ENCODE measurements at places on chromosomes 3 and 15. TPM values are rescaled to one million over a fixed set of nuclear protein-coding genes. Genes with fewer than 3 reads are reported as not detected.

DNA sequence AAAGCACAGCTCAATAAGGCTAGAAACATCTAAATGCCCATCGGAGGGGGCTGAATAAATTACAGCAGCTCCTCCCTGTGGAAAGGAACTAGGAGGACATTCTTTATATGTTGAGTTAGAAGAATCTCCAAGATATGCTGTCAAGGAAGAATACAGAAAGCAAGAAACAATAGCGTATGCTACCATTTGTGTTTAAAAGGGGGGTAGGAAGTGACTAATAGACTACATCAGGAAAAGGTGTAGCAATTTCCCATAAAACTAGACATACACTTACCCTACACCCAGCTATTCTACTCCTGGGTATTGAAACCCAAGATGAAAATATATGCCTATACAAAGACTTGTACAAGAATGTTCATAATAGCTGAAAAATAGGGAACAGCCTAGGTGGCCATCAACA, 21.6 kb downstream of the SEC61A1 start:
- no peak for DNase-seq

- peak; percentile 69 for DNase-seq
Measured at GRCh38 chr3:195182470-195182795, 88.5 kb downstream of the XXYLT1 start.

Gene ENTPD3
- 1.8 TPM for polyA plus RNA-seq

Gene RHOV
- 1.8 TPM for polyA plus RNA-seq

- no peak for DNase-seq
Measured at GRCh38 chr3:111913163-111913763, 54.2 kb downstream of the PHLDB2 start.

Gene GPR149
- polyA plus RNA-seq = not detected

DNA sequence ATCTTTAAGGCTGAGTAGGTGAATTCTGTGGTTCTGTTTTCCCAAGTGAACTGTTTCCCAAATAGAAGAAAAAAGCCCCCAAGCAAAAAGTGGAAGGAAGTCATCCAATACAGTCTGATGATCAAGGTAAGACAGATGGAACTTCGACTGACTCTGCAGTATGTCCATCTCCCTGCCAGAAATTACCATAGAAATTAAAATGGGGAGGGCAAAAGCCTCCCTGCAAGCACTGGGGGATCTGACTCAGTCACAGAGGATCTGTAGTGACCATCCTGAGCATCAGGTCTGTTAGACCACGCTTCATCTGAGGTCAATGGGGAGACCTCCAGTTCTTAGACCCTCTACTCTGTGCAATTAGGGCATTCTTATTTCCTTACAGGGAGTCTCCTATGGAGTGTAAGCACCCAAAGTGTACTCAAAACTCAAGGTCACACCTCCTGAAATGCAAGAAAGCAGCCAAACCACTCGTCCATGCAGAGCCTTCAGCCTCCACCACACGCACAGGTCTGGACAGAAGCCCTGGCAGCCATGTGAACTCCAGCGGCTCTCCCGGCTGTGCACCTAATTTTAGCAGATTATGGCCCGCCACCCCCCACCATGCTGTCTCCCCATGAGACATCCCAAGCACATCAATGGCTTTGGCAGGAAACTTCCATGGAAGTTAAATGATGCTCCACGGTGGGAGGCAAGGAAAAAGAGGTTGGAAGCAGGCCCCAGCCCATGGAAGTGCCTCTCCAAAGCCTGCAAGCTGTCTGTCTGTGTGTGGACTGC, 348.7 kb downstream of the NTRK3 start:
- DNase-seq = no peak

DNA sequence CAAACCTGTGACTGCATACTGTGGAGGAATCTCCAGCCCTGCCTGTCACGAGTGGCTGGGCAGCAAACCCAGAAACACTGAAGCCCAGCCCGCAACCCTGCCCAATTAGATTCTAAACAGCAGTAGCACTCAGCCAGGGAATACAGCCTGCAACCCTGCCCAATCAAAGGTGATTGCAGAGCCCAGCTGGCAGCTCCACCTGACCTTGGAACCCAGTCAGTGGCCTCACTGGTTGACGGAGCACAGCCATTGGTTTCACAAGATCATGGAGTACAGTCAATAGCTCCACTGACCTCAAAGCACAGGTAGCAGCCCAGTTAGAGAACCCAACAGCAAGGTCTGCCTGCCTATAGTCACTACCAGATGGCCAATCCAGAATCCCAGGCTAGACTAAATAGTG, 35.2 kb upstream of the MYLK start:
- no peak for DNase-seq

GRCh38 chr3:107662124-107662507, 139.4 kb downstream of the BBX start:
- no peak for DNase-seq

DNA sequence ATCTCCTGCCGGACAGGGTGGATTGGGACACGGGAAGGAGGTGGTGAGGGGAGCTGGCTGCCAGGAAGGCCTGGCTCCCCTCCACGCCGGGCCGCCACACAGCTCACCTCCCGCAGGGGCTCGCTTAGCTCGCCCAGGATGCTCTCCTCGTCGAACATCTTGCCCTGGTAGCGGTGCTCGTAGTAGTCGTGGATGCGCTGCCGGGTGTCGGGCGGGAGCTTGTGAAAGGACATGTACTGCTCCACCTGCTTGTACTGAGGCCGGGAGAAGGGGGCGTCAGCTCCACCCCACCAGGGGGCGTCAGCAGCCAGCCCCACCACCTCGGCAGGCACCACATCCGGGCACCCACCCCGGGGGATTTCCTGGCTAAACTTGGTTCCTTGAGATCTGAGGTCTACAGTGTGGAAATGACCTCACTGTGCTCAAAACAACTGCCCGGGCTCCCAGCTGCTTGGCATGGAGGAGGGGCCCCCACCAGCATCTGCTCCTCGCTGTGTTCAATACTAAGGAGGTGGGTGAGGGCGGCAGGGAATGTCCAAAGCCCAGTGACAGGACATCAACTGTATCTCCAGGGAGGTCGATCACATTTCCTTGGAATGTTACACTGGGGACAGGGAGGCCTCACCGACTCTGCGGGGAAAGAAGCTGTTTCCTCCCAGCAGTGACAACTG, 43.4 kb downstream of the HCN4 start:
- no peak for DNase-seq

DNA sequence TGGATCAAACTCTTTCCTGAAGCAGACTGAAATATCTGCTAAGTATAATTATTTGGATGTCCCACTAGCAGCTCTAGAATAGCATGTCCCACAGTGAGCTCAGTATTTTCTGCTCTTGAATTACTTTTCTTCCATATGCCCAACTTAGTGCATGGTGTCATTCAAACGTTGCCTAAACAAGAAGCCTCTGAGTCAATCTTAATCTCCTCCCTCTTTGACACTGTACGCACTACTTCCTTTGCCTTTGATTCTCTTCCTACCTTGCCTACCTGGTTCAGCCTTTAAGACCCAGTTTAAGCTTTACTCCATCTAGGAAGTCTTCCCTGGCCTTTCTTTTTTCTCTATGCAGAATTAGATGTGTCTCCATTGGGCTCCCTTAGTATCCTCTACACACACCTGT, 54.5 kb downstream of the SEC22A start:
- DNase-seq = no peak

DNA sequence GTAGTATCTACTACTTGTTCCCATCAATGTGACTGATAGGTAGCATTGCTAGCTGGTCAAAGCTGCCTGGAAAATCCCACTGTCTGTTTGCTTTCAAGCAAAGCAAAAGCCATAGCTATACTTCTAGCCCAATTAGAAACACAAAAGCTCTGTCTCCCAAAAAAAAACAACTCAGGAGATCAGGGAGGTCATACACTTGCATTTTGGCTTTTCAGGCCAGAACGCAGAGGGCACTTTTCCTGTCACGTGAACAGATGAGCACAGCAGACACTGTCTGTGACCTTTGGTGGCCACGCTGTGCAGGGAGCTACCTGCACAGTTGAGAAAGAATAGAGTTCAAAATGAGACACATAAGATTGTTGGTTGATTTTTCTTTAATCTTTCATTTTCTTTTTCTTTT, 441.7 kb upstream of the PDZRN3 start:
- no peak for DNase-seq

- no peak for DNase-seq
Measured at GRCh38 chr3:142105991-142106390, 43.4 kb downstream of the TFDP2 start.

- DNase-seq = no peak
Measured at GRCh38 chr3:108835101-108835500, 12.5 kb downstream of the TRAT1 start.

DNA sequence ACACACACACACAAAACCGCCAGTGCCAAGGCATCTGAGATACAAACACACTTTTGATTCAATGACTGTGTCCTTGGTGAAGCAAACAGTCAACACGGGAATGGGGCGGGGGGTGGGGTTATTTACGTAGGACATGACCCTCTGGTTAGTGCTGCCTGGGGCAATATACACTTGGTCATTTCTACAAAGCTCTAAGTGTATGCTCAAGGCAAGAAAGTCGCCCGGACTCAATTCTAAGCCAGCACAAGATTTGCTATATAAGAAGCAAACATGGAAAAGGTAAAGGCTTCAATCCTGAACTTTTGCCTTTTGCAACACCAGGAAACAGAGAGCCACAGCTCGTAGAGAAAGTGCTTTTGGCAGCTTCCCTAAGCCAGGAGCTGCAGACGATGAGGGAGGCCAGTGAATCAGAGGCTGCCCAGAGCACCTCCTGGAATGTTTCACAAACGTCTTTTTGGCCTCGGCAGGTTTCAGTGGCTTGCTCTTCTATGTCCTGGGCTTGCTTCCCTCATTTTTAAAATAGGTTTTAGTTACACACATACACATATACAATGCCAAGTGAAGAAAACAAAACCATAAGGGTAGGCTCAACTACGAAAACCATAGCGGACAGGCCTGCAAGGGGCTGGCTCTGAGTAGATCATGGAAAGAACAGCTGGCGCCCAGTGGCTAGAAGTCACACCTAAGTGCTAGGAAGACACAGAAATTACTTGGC, 73.6 kb downstream of the TM4SF4 start:
- DNase-seq = no peak

Gene MB21D2
- 14.0 TPM for polyA plus RNA-seq

DNA sequence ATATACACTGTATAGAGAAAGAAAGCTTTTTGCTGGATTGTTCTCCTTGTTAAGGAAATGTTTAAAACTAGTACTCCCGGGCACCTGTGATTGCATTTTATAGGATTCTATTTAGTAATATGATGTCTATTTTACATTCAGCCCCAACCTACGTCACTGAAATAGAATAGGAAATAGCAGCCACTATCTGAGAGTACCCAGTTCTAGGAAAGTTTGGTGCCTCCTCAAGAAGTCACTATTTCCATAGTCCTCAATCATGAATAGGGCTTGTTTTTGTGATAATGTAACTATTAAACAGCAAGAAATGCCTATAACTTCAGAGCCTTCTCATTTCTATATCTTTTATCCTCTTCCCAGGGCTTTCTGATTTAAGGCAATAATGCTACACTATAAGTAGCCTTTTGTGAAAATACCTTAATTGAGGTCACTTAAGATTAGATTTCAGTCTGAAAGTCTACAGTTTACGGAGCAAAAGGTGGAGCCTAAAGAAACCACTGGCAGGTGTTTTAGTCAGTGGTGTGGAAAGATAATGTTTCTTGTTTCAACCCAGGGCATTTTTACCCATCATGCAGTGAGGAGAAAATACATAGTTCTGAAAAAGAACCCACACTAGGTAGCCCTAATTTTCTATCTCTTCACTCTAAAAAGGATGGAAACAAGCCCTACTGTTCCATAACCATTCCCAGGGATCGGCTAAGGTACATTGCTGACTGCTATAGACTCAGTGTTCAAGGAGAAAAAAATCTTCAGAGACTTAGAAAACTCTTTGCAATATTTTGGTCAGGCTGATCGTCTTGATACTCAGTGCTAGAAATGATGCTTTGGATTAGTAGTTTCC, 38.7 kb downstream of the TIGIT start:
- no peak for DNase-seq

- no peak for DNase-seq
Measured at GRCh38 chr3:41111011-41111410, 88.3 kb upstream of the CTNNB1 start.

DNA sequence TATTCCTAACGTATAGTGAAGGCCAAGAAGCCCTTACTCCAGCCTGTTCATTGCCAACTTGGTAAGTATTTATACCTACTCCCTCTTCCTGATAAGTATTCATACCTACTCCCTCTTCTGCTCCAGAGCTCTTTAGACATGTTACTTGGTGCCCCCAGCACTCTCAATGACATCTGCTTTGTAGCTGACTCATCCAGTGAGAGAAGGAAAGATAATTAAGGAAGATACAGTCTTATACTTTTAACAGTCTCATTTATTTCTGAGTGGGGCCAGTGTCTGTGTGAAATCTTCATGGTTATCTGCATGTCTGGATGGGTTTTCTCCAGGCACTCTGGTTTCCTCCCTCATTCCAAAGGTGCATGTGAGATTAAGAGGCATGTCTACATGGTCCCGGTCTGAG, 698.7 kb downstream of the FHIT start:
- no peak for DNase-seq

Gene SI
- polyA plus RNA-seq = 0.05 TPM

DNA sequence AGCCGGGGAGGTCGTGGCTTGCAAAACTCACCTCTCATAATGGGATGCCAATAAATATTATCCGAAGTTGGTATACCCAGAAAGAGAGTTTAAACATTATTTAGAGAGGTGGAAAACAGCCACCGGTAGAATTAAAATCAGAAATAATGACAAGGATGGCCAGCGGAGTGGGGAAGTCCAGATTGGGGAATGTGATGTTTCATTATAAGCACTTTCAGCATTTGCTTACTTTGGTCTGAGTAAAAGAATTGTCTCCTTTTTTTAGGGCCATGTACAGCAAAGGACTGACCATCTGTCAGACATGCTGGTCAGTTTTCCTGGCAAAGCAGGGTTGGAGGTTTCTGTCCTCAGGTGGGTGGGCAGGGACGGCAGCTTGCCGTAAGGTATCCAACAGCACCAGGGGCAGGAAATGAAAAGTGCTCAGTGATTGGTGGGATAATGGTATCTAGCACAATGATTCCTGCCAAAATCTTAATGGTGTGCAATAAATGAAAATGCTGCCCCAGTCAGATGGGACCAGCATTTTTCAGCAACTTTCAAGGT, 24.3 kb downstream of the APBA2 start:
- no peak for DNase-seq

Gene PRTG
- 12.4 TPM for polyA plus RNA-seq

Gene SNRK
- 53.1 TPM for polyA plus RNA-seq

GRCh38 chr3:163016251-163016650, 1519.6 kb downstream of the OTOL1 start:
- DNase-seq = no peak

Gene ZNF620
- 9.2 TPM for polyA plus RNA-seq

Gene SAMD7
- polyA plus RNA-seq = not detected

Gene CPLX3
- 0.09 TPM for polyA plus RNA-seq

Measured in renal pelvis (tissue), 12 donors.